ENCODE measurements at places on chromosomes 3 and 15. TPM values are rescaled to one million over a fixed set of nuclear protein-coding genes. Genes with fewer than 3 reads are reported as not detected.

TICRR gene
- total RNA-seq: 0.04 TPM

STARD5 gene
- 0.82 TPM for total RNA-seq

CCDC39 gene
- 0.86 TPM for total RNA-seq

SYNPR gene
- total RNA-seq: not detected

A4GNT gene
- not detected for total RNA-seq

DNA sequence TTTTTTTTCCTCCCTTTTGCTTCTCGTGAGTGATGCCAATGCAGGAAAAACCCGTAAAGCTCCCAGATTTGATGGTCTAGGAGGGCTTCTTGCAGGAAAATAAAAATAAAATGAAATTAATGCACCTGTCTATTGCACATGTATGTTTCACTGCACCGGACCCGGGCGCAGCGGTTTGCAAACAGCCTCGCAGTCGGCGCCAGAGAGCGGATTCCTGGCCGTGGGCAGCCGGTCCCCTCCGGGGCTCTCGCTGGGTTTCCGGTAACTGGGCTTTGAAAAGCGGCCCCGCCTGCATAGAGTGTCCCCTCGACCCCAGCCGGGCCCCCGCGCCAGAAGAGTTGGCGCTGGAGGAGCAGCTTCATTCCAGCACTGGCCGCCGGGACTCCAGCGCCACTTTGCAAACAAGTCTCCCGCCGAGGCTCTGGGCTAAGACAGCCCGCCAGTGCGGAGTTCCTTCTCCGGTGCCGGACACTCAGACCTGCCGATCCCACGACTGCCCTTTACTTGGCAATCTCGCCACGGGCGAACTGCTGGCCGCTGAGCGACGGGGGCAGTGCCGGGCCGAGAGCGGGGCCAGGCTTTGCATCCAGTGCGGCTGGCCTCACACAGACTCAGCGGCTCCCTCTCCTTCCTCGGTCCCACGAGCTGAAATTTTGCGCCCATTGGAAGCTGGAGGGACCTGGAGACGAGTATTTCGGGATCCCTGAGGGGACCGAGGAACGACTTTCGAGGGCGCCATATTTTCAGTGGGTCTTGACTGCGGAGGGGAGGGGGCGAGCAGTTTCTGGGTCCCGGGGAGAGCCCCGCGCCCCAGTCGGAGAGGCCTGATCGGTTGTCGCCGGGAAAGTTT is 225.9 kb upstream of the C2CD4B start:
- peak; percentile 50 for DNase-seq

- DNase-seq: no peak
Measured at GRCh38 chr3:16346413-16347081, 81.5 kb downstream of the OXNAD1 start.

GRCh38 chr3:134369231-134369741 is 5.0 kb downstream of the AMOTL2 start:
- no peak for DNase-seq

- no peak for DNase-seq
Measured at GRCh38 chr3:190169877-190170276, 49.2 kb upstream of the P3H2 start.

DNA sequence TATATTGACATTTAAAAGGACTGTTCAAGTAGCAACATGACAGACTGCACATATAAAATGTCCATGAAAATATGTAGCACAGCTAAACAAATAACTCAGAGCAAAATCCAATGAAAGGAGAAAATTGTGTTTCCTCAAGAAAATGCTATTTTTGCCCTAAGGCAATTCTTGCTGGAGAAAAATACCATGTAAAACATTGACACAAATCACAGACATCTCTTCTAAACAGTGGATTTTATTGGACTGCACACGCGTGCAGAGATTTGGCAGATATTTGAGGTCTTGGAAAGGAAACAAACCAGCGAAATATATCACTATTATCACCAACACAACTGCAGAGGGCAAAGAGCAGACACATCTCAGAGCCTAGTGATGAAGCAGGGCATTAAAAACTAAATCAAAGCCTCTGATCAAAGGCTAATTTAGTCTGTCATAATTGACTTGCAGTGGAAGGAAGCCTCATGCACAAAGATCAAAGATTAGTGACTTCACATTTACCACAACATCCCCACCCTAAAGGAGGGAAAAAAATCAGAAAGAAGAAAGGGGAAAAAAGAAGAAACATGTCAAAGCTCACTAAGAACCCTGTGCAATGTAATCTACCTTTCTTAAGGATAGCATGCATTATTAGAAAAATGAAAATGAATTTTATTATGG is 52.4 kb downstream of the CHL1 start:
- no peak for DNase-seq

- DNase-seq: no peak
Measured at GRCh38 chr15:48861813-48862431, 16.0 kb upstream of the EID1 start.

DNA sequence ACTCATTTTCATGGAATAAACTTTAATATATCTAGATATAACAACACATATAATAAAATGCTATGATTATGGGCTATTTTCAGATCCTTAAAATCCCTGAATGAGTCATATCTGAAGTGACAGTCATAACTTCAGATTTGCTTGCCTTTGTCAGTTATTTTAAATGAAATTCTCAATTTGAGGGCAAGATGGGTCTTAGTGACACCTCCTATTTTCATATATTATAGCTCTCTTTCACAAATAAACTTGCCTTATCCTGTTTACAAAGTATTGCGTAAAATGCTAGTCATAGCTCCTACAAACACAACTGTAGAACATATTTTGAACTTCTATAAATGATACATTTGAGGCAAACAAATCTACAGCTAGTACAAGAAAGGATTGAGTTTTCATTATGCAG is 6.2 kb upstream of the THRB start:
- DNase-seq: no peak

- DNase-seq: no peak
Measured at GRCh38 chr15:70272565-70273355, 175.0 kb upstream of the TLE3 start.
